ENCODE measurements at places on chromosomes 5 and 9. TPM values are rescaled to one million over a fixed set of nuclear protein-coding genes. Genes with fewer than 3 reads are reported as not detected.

Gene GPR151
- not detected for total RNA-seq

Gene FAM221B
- not detected for total RNA-seq

DNA sequence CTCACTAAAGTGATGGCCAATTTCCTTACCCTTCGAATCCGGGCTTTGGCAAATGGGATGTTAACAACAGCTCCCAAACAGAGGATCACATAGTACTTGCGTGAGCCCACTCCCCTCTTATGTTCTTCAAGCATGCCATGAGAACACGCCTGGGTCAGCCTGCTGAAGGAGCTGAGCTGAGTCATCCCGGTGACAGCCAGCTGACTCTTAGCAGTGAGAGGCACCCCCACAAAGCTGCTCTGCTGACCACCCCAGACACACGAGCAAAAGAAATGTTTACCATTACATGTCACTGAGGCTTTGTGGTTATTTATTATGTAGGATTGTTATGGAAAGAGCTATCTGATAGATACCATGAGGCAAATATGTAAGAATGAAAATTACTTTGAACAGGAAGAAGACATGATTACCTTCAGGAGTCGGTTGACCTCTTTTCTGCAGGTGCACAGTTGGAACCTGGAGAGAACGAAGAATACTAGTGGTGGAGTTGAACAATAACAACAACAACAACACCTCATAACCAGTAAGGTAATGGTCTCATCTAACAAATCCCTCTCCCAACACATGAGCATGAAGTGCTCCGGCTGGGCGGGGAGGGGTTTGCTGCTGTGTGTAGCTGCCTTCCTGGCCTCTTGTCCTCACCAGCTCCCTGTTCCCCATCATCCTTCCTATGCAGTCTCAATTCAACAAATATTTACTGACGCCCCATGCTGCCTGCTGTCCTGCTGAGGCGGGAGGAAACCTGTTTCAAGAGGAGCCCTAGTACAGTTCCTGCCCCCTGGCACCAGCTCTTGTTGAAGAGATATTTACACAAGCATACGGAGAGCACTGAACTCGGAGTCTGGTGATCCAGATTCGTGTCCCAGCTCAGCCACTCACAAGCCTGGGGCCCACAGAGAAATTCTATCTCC is 69.4 kb upstream of the LHFPL2 start:
- H3K4me1 ChIP-seq: no peaks in the 10 kb centered on the region
- no peak overlapping the region for H3K4me3 ChIP-seq
- no peaks in the 10 kb centered on the region for H3K27me3 ChIP-seq
- DNase-seq: no peak
- H3K27ac ChIP-seq: no peak overlapping the region

DNA sequence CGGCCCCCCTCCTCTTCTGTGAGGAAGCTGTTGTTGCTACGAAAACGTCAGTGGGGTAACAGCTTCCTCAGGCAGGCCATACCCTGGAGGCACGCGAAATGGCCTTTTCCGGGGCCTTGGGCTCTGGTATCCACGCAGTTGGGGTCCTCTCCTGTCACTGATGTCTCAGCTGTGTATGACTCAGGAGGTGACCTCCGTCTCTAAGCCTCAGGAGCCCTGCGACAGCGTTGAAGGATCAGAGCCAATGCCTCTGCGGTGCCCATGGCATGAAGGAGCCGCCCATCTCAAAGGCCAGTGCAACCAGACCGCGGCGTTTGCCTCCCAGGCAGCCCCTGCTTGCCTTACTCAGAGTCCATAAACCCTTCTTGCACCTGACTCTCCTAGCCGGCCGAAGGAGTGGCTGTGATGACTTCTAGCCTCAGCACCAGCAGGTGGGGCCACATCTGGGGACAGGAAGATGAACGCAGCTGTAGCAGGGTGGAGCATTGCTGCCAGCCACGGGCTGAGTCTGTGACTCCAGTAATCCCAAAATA is 1.0 kb upstream of the MXD3 start:
- peaks cover 26% of the 10 kb centered on the region for H3K4me1 ChIP-seq
- H3K27ac ChIP-seq: no peak overlapping the region
- H3K36me3 ChIP-seq: no peaks in the 10 kb centered on the region
- no peaks in the 10 kb centered on the region for H3K27me3 ChIP-seq
- H3K4me3 ChIP-seq: no peak overlapping the region
- no peak for DNase-seq

GRCh38 chr9:3977614-3978112 is 322.2 kb downstream of the GLIS3 start:
- no peaks in the 10 kb centered on the region for H3K27me3 ChIP-seq
- H3K4me3 ChIP-seq: no peak overlapping the region
- H3K27ac ChIP-seq: no peak overlapping the region
- no peak for DNase-seq
- H3K36me3 ChIP-seq: no peaks in the 10 kb centered on the region

DNA sequence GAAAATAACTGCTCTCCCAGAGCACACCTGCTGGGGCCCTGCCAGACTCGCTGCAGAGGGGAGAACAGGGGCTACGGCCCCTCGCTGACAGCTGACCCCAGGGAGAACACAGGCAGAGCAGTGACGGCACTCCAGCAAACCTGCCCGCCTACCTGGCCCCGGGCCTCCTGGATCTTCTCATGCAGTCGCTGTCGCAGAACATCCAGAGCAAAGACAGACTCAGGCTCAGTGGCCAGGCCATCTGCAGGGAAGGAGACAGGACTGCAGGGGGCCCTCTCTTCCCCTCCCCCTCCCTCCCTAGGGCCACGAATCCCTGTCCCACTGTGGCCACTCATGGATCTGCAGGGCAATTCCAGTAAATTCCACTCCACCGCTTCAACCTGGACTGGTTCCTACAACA is 2.4 kb downstream of the SURF6 start:
- H3K27ac ChIP-seq: no peak overlapping the region
- peaks cover 44% of the 10 kb centered on the region for H3K36me3 ChIP-seq
- H3K4me1 ChIP-seq: no peaks in the 10 kb centered on the region
- H3K4me3 ChIP-seq: no peak overlapping the region
- H3K27me3 ChIP-seq: no peaks in the 10 kb centered on the region

Gene ZNF883
- total RNA-seq: 4.1 TPM

DNA sequence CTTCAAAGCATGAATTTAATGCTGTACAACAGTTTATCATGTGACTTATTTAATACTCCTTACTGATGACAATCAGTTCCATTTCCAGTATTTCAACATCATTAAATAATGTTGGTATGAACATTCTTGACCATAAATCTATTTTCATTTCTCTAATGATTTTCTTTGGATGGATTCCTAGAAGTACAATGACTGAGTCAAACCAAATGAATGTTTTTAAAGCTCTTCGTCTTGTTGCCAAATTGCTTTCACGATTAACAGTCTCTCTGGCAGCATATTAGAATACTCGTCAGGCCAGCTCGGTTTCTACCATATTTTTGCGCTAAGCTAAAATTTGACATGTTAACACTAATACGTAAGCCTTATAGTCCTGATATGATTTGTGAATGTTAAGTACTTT is 197.0 kb downstream of the TRPM3 start:
- no peak overlapping the region for H3K4me3 ChIP-seq
- peak overlapping the region; percentile 4 for H3K27ac ChIP-seq
- H3K27me3 ChIP-seq: no peaks in the 10 kb centered on the region
- H3K4me1 ChIP-seq: peaks cover 3% of the 10 kb centered on the region
- H3K36me3 ChIP-seq: no peaks in the 10 kb centered on the region

All from right atrium auricular region (tissue), 2 donors.